Adrenal gland (tissue), 19 donors: ENCODE measurements at places on chromosomes 5 and 9. TPM values are rescaled to one million over a fixed set of nuclear protein-coding genes. Genes with fewer than 3 reads are reported as not detected.
A peak's percentile ranks its signal among the peaks of the same experiment; 100 is the strongest.

DNA sequence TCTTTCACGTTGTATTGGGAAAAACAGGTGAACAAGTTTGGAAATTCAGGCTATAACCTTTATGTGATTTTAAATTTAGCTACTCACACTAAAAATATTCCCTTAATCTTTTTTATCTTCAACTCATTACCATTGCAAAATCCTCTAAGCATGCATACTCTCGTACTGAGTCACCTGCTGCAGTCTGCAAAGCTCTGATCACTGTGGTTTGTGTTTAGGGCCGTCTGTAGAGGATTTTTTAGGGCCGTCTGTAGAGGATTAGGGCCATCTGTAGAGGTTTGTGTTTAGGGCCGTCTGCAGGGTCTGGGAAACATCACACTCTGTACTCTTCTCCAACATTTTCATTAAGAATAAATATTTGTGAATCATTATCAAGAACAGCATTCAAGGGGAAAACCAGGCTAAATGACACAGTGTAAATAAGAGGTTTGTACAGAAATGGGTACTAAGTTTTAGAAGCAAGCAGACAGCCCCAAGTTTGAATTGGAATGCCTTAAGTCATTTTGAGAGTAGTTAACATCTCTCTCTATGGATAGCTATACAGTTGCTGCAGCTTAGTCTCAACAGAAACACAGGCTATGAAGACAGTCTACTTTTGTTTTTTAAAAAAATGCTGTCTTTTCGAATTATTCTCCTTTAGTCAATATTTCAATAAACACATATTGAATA, 155.0 kb upstream of the TSLP start:
- H3K27ac ChIP-seq = no peak overlapping the region
- H3K4me1 ChIP-seq = no peaks in the 10 kb centered on the region

GRCh38 chr9:96064826-96065481, 189.5 kb downstream of the ERCC6L2 start:
- no peak overlapping the region for H3K27ac ChIP-seq
- H3K27me3 ChIP-seq = no peaks in the 10 kb centered on the region
- no peaks in the 10 kb centered on the region for H3K4me1 ChIP-seq
- no peak overlapping the region for H3K4me3 ChIP-seq
- DNase-seq = no peak

The AP3B1 gene
- total RNA-seq = 42.2 TPM

GRCh38 chr9:18847576-18848275, 185.3 kb downstream of the SAXO1 start:
- peaks cover 18% of the 10 kb centered on the region for H3K4me1 ChIP-seq
- no peaks in the 10 kb centered on the region for H3K27me3 ChIP-seq
- H3K27ac ChIP-seq = no peak overlapping the region
- DNase-seq = peak; percentile 63

The SLC31A2 gene
- total RNA-seq = 50.8 TPM

DNA sequence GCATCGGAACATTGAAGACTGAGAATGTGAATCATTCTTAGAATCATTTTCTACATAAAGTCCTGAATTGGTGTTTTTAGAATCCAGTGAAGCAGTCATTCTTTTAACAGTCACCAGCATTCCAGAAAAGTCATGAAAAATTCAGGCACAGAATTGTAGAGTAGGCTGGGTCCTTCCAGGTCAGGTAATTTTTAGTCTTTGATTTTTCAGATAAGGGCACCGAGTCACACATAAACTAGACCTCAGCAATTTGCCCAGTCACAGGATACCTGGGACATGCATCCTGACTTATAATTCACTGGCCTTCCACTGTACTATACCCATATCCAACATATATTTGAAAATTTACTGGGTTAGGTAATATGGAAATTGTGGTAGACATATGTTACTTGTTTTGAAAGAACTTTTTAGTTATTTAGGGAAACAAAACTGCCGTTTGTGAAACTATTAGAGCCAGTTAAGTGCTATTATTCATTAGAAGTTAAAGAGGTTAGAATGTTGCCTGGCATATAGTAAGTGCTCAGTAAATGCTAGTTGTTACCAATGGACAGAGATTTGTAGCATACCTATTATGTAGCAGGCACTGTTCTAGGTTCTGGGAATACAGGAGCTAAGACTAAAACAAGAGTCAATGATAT, 10.9 kb downstream of the MAN2A1 start:
- no peak overlapping the region for H3K27ac ChIP-seq
- H3K36me3 ChIP-seq = no peaks in the 10 kb centered on the region
- no peak for DNase-seq
- H3K4me1 ChIP-seq = peaks cover 43% of the 10 kb centered on the region
- no peaks in the 10 kb centered on the region for H3K27me3 ChIP-seq
- no peak overlapping the region for H3K4me3 ChIP-seq

- peaks cover 19% of the 10 kb centered on the region for H3K4me1 ChIP-seq
- H3K36me3 ChIP-seq = no peaks in the 10 kb centered on the region
- peak overlapping the region; percentile 61 for H3K27ac ChIP-seq
Measured at GRCh38 chr5:170307575-170308465, 10.2 kb upstream of the LCP2 start.

DNA sequence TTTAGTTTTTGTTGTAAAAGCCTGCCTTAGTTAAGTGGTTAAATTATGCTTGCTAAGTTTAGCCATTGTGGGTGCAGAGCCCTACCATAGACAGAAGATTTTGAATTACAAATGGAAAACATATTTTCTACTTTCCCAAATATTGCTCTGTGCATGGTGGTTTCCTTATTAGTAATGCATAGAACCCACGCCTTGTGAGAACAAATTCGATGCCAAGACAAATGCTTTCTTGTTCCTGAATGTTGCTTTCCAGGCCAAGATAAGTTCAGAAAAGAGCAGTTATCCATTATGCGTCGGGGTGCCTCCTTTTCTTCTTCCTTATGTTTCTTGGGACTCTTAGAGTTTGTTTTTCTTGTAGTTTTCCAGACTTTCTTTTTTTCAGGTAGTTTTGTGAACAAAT, 31.0 kb upstream of the GARNL3 start:
- peaks cover 15% of the 10 kb centered on the region for H3K4me1 ChIP-seq
- no peaks in the 10 kb centered on the region for H3K27me3 ChIP-seq
- no peak for DNase-seq
- H3K4me3 ChIP-seq = no peak overlapping the region
- peak overlapping the region; percentile 31 for H3K27ac ChIP-seq

GRCh38 chr9:121592265-121592664, 59.2 kb upstream of the DAB2IP start:
- H3K4me3 ChIP-seq = no peak overlapping the region
- no peak overlapping the region for H3K27ac ChIP-seq
- DNase-seq = no peak
- H3K36me3 ChIP-seq = no peaks in the 10 kb centered on the region

DNA sequence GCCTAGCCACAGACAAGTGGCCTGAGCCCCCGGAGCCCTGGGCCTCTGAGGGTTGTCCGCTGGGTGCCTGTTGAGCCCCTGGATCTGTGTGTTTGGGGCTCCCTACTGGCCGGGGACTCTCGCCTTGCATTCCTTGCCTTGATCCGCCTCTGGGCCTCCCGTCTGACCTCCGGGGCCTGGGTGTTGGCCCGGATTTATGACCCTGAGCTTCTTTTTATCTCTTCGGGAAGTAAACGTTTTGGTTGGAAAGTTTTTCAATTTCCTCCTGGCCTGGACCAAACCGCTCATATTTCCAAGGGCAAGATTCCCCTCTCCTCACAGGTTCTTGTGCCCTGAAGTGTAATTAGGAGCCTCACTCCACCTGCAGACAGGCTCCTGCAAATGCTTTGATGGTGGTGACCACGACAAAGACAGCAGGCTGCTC, 69.3 kb upstream of the EGFLAM start:
- no peak for DNase-seq
- H3K4me3 ChIP-seq = no peak overlapping the region
- no peak overlapping the region for H3K27ac ChIP-seq
- H3K4me1 ChIP-seq = no peaks in the 10 kb centered on the region
- no peaks in the 10 kb centered on the region for H3K36me3 ChIP-seq

DNA sequence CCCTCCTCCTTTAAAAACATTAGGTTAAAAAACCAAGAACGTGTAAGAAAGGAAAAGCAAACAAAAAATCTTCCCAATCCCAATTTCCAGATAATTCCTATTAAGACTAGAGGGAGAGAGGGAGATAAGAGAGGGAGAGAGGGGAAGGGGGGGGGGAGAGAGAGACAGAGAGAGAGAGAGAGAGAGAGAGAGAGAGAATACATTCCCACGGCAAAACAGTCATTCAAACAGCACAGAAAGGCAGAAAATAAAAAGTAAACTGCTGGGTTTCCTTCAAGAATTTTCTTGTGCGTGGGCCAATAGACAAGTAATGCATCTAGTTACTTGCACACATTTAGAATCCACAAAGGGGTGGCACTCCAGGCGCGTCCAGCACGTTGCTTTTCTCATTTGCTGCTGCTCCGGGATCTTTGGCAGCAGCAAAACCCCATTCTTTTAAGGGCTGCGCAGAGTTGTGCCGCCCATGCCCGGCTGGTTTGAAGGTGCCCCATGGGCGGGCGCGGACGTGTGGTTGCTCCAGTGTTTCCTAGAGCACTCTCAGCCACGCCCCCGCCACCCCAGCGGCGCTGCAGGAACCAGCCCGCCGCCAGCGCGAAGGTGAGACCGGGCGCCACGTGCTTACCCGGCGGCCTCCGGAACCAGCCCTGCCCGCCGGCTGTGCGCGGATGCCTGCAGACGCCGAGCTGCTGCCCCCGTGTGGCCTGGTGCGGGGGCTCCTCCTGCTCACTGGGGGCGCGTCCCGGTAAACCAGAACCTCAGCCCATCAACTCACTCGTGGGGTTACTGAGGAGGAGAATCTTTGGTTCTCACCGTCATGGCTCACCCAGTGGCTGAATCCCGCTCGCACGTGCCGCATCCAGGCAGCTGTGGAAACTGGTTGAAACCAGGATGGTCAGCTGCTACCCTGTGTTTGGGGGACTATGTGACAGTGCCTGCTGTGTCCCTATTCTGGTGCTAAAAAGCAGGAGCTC, 44.6 kb downstream of the STC2 start:
- H3K27me3 ChIP-seq = peaks cover 36% of the 10 kb centered on the region
- peaks cover 4% of the 10 kb centered on the region for H3K4me1 ChIP-seq
- no peak overlapping the region for H3K27ac ChIP-seq
- no peak overlapping the region for H3K4me3 ChIP-seq

- no peak for DNase-seq
- no peak overlapping the region for H3K4me3 ChIP-seq
- H3K27ac ChIP-seq = peak overlapping the region; percentile 39
- H3K27me3 ChIP-seq = no peaks in the 10 kb centered on the region
- H3K4me1 ChIP-seq = peaks cover 6% of the 10 kb centered on the region
Measured at GRCh38 chr5:134626369-134627014, 6.1 kb downstream of the SAR1B start.

GRCh38 chr5:159231167-159231566, 21.8 kb upstream of the RNF145 start:
- no peaks in the 10 kb centered on the region for H3K36me3 ChIP-seq
- DNase-seq = no peak
- no peaks in the 10 kb centered on the region for H3K27me3 ChIP-seq
- no peak overlapping the region for H3K27ac ChIP-seq

GRCh38 chr5:154679501-154679900, 75.7 kb upstream of the LARP1 start:
- no peak overlapping the region for H3K4me3 ChIP-seq
- no peaks in the 10 kb centered on the region for H3K4me1 ChIP-seq
- H3K27me3 ChIP-seq = no peaks in the 10 kb centered on the region
- DNase-seq = no peak
- H3K36me3 ChIP-seq = no peaks in the 10 kb centered on the region

The PCDHA1 gene
- not detected for total RNA-seq

The EGFLAM gene
- total RNA-seq = 22.3 TPM

DNA sequence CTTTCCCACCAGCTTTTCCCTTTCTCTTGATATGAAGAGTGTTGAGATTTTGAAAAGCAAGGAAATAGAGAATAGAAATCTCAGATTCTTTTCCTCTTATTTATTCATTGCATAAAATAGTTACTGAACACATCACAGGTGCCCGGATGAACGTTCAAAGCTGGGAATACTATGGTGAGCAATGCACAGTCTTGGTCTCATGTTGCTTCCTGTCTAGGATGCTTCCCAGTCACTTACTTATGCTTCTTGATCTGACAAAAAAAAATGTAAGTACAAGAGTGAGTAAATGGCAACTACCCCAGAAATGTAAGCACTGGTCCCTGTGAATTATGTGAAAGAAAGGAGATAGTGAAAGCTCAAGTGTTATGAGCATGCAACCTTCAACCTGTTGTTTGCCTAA, 153.5 kb upstream of the S1PR3 start:
- DNase-seq = no peak
- no peaks in the 10 kb centered on the region for H3K27me3 ChIP-seq
- peaks cover 4% of the 10 kb centered on the region for H3K4me1 ChIP-seq
- no peak overlapping the region for H3K27ac ChIP-seq
- no peaks in the 10 kb centered on the region for H3K36me3 ChIP-seq

DNA sequence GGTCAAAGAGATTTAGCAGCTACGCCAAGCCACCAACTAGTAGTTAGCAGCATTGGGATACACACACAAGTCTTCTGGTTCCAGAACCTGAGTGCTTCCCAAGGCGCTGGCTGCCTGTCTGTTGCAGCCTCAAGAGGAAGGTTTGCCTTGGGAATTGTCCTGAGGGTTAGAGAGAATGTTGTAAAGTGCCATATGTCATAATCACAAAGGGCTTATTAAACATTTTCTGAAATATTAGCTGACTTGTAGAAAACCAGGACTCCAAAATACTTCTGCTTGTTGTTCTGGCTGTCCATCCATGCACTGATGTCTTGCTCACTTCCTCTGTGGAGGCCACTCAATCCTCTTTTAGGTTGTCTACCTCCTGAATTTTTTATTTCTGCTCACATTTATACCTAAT, 46.3 kb downstream of the SLC36A1 start:
- H3K27ac ChIP-seq = no peak overlapping the region
- H3K4me1 ChIP-seq = no peaks in the 10 kb centered on the region
- H3K4me3 ChIP-seq = no peak overlapping the region
- H3K36me3 ChIP-seq = no peaks in the 10 kb centered on the region
- no peaks in the 10 kb centered on the region for H3K27me3 ChIP-seq

DNA sequence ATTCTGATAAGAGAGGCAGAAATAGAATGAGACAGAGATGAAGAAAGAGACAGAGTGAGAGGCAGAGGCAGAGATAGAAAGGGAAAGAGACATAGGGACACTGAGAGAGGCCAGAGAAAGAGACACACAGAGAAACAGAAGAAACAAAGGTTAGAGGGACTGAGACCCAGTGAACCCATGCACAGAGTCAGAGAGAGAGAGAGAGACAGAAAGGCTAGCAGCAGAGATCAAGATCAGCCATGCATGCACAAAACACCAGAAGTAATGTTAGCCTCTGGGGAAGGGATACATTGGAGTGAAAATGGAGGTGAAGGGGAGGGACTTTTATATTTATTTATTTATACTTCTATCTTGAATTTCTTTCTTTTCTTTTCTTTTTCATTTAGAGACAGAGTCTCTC, 14.1 kb upstream of the SPARC start:
- no peak overlapping the region for H3K4me3 ChIP-seq
- peaks cover 49% of the 10 kb centered on the region for H3K4me1 ChIP-seq
- no peaks in the 10 kb centered on the region for H3K27me3 ChIP-seq
- DNase-seq = no peak

The SLC6A18 gene
- not detected for total RNA-seq

GRCh38 chr5:135359374-135360165, 39.5 kb downstream of the MACROH2A1 start:
- DNase-seq = no peak
- peaks cover 8% of the 10 kb centered on the region for H3K36me3 ChIP-seq
- no peak overlapping the region for H3K4me3 ChIP-seq
- no peaks in the 10 kb centered on the region for H3K27me3 ChIP-seq
- H3K27ac ChIP-seq = no peak overlapping the region

The ADGRV1 gene
- 526 TPM for total RNA-seq

GRCh38 chr5:177300236-177300880, 3.2 kb downstream of the RAB24 start:
- peaks cover 24% of the 10 kb centered on the region for H3K4me1 ChIP-seq
- no peaks in the 10 kb centered on the region for H3K36me3 ChIP-seq
- H3K27me3 ChIP-seq = no peaks in the 10 kb centered on the region
- no peak overlapping the region for H3K4me3 ChIP-seq

GRCh38 chr9:2765250-2765880, 48.1 kb downstream of the KCNV2 start:
- peaks cover 6% of the 10 kb centered on the region for H3K36me3 ChIP-seq
- H3K27me3 ChIP-seq = no peaks in the 10 kb centered on the region
- DNase-seq = no peak
- H3K27ac ChIP-seq = no peak overlapping the region

The TAF11L5 gene
- not detected for total RNA-seq
